LHCN-M2 (cell line): ENCODE measurements at places on chromosomes 3 and 15.

DNA sequence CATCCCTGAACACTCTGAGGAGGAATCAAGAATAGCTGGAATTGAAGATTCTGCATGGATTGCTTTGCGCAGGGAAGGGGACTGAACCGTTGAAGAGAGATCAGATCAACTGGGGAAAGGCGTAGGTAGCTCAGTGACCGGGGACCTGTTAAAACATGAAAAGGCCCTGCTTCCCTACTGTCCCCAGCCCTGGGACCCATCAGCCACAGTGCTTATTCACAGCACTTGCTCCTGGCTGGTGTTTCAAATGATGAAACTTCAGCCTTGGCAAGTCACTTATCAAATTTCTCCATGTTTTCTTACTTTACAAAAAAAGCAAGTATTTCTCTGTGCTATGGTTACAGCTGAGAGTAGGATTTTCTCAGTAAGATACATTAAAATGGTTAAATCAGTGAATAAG, 199.3 kb downstream of the MEIS2 start:
- DNase-seq = no peak

DNA sequence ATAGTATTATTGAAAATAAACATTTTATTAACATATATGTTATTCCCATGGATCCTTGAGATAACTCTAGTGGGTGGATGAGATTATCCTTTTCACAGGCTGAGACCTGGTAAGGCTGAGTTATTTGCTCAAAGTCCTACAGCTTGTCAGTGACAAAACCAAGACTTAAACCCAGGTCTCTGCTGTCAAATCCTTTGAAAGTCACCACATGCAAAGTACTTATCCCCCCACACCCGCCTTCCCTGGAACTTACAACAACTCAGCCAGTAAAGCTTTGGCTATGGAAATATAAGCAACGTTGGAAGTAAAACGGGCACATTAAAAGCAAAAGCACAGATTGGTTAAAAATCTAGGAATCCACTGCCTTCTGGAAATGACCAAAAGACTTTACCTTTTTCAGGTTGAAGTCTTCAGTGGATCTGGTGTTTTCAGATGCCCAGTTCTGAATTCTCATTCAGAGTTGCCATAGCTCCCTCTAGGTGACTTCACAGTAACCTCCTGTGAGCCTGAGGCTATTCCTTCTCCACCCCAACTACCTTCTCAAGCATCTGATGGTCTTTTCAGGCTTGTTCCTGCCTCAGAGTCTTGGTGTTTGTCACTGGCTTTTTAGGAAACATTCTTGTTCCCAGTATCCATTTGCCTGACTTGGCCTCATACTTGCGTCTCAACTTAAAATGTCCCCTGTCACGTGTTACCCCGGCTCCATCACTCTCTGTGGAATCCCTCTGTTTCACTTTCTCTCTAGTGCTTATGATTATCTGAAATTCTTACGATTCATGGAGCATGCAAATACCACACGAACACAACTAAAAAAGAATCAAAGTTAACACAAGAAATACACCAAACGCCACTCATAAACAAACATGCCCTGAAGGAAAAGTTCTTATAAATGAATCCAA, 131.2 kb downstream of the MAGI1 start:
- no peak for DNase-seq

DNA sequence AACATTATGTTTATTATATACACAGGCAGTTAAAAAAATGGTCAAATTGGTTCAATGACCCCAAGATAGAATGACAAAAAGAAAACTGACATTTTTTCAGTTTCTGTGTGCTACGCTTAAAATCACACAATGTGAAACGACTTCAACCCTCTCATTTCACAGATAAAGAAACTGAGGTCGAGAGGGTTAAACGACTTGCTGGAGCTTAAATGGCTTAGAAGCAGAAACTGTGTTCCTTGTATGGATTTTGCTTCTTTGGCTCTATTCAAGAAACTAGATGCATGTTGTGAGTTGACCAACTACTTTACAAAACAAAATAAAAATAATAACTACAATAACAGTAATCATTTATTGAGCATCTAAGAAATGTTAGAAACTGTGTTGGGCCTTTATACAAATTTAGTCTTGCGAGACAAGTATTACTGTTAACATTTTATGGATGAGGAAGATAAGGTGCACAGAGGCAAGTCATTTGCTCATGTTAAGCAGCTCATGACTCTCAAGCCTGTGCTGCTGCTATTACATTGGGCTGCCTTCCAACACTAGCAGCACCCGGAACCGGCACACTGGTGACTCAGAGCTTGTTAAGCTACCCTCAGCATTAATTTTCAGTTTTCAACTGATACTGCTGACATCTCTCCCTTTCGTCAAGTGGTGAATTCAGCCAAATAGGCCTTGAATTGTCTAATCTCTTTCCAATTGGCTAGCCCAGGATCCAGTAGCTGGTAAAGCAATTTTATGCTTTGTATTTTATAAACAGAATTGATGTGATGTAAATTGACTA, 487.6 kb downstream of the NAALADL2 start:
- peak; percentile 86 for DNase-seq

- no peak for DNase-seq
Observed at GRCh38 chr3:196238612-196239560, 22.6 kb downstream of the SLC51A start.

DNA sequence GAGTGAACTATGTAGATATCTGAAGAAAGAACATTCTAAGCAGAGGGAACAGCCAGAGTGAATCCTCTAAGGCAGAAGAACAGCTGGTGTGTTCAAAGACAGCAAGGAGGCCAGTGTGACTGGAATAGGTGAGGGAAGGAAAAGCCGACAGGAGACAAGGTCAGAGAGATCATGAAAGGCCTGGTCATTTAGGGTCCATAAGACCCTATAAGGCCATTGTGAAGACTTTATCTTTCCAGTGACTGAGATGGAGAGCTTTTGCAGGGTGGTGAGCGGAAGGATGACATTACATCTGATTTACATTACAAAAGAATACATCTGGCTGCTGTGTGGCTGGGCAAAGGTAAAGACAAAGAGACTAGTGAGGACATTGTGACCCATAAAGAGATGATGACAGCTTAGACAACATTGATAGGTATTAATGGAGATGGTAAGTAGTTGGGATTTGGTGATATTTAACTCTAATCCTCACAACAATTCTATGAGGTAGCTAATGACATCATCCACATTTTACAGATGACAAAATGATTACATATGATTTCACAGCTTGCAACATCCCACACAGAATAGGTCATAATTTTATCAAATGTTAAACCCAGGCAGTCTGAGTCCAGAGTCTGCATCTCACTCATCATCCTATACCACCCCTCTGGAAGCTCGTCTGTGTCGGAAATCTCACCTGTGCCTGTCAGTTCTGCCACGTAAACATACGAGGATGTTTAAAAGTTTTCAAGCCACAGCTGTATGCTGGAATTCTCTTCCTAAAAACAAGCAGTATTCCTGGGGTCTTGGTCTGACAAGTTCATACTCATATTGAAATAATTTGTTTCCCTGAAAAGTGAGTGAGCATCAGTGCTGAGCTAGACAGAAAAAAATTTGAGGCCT, 70.2 kb upstream of the PIK3R4 start:
- no peak for DNase-seq

DNA sequence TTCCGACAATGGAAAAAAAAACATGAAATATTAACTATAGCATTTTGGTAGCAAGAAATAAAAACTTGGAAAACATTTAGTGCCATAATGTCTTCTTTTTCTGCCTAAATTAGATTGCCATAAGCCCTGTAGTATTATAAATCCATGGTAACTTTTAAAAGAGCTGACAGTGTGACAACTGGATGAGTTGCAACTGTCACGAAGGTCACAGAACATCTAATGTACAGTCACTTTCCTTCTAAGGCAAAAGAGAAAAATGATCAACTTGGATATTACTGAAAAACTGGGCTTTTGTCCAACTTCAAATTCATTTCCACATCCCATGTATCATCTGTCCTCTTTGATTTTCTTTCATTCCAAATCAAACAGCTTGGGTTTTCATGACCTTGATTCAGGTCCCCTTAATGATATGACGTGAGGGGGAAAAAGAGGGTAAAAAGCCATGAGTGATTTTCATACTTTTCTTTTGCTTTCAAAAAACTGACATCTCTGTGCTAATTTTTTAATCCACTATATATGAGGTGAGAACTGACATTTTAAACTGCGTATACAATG, 602 bp downstream of the CPB1 start:
- peak; percentile 17 for DNase-seq

DNA sequence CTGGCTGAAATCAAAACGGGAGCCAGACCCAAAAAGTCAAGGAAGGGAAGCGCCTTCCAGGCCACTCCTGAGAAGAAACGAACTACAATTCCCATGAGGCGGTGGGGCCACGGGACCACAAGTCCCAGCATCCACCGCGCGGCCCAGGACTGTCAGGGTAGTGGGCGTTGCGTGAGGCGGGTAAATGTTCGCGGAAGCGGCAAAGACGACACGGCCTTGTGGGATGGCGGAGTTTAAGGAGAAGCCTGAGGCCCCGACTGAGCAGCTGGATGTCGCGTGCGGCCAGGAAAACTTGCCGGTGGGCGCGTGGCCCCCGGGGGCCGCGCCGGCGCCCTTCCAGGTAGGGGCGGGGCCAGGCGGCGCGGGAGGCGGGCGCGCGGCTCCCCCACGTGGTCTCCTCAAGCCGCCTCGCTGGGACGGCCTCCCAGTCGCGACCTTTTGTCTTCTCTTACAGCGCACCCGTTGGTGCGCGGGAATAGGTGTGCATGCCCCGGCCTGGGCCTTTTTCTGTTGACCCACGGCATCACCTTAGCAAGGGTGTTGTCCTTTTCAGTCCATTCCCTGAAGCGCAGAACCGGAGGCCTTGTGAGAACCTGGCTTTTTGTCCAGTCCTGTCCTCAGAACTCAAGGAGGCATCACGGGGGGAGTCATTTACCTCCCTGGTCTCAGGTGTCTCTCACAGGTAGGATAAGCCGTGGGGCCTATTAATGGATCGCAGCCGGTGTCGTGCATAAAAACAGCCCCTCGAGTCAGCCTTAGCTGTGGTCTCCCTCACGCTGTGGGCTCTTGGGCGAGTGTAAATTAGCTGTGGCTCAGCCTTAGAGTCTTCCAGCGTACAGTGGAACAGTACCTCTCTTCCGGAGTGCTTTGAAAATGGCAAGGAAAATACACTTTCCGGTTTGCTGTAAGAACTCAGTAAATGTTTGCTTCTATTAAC, at the start of gene SETMAR:
SETMAR (plus strand) TSS at position 183 of the 937 bp plus-strand sequence; CDS start at position 185, 2 bp downstream.
- DNase-seq = peak; percentile 85

DNA sequence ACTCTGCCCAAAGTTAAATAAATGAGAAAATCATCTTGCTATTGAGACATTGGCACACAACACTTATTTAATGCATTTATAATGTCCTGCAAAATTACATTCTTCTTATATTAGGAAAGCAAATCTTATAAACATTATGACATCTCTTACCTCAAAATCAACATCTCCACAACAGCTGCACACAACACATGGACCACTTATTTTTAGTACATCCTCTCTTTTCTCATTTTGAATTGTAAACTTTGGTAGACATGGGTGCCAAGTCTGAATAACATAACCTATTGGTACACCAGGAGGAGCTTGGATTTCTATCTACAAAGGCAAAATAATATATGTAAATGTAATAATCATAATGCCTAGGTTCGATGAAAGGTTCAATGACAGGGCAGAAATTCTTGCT, 23.0 kb downstream of the PLSCR1 start:
- DNase-seq = peak; percentile 75

- DNase-seq = no peak
Observed at GRCh38 chr3:33006081-33006480, 54.6 kb downstream of the CCR4 start.

- DNase-seq = no peak
Observed at GRCh38 chr15:68614286-68615035, 35.7 kb downstream of the CORO2B start.

- DNase-seq = no peak
Observed at GRCh38 chr3:131075632-131076328, 49.1 kb downstream of the NEK11 start.

DNA sequence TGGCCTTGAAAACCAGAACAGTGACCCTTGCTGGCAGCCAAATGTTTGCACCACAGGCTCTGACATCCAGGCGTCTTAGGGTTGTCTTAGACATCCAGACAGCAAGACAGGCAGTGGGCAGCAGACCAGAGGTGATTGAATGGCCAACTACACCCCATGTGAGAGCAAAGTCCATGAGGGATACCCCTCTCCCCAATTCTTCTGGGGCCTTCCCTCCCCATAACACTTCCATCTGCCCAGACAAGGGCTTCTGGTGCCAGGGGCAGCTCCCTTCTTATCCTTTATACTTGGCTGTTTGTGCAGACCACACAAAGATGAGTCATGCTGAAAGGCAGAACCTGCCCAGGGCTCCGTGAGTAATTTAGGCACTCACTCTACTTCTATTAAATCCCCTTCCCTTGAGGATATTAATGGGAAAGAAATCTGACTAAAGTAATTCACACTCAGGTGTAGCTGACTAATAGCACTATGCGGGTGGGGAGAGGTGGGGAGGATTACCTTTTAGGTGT, 257.9 kb downstream of the UACA start:
- DNase-seq = peak; percentile 87

- DNase-seq = peak; percentile 92
Observed at GRCh38 chr3:58047826-58048225, 39.6 kb downstream of the FLNB start.

- no peak for DNase-seq
Observed at GRCh38 chr3:189393598-189393997, 221.8 kb downstream of the TPRG1 start.

- no peak for DNase-seq
Observed at GRCh38 chr3:46335541-46335940, 18.4 kb upstream of the CCR2 start.

DNA sequence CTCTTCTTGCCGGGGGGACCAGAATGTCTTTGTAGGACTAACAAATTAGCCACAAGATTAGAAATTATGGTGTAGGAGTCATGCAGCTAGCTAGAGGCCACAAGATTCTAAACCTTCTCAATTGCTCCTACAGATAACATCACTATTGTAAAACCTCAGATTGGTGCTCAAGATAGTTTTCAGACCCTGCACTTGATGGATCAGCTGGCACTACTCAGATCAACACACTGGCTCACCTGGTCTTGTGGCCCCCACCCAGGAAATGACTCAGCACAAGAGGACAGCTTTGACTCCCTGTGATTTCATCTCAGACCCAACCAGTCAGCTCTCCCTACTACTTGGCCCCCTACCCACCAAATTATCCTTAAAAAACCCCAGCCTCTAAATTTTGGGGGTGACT, 124.1 kb upstream of the RASGRP1 start:
- DNase-seq = no peak

- peak; percentile 32 for DNase-seq
Observed at GRCh38 chr3:115922681-115923347, 299.5 kb downstream of the GAP43 start.

GRCh38 chr15:73483053-73483452, 40.1 kb downstream of the REC114 start:
- DNase-seq = no peak

DNA sequence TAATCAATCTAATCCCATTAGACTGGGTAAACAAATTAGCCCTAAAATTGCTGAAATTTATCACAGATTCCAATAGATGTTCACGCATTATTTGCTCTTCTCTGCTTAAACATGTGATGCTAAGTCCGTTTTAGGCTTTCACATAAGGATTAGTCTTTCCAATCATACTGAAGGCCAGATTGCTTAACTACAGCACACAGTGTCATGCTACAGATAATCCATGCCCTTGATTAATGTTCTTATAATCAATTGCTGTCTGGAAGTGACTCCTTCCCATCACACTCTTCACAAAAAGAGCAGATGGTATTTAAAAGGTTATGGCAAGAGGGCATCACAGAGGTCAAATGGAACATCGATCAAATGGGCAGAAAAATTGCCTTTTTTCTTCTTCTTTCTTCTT, 471.5 kb upstream of the ROBO1 start:
- no peak for DNase-seq
